ENCODE measurements at places on chromosomes 1 and 21.

DNA sequence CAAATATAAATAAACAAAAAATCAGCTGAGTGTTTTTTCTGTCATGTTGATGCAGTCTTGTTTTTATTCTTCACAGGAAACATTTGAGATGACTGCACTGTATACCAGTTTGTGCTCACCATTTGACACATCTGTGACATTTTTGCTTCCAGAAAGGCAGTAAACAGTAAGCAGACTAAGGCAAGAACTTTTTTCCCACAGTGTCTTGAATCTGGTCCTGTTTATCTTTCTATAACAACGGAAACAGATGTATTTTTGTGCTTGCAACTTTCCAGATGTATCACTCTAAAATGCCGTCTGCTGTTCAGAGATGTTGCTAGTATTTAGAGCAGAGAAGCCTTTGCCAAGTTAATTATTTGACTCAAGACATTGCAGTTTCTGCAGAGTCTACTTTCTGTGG lies 105.5 kb downstream of the ZC3H11B start:
- DNase-seq: no peak

DNA sequence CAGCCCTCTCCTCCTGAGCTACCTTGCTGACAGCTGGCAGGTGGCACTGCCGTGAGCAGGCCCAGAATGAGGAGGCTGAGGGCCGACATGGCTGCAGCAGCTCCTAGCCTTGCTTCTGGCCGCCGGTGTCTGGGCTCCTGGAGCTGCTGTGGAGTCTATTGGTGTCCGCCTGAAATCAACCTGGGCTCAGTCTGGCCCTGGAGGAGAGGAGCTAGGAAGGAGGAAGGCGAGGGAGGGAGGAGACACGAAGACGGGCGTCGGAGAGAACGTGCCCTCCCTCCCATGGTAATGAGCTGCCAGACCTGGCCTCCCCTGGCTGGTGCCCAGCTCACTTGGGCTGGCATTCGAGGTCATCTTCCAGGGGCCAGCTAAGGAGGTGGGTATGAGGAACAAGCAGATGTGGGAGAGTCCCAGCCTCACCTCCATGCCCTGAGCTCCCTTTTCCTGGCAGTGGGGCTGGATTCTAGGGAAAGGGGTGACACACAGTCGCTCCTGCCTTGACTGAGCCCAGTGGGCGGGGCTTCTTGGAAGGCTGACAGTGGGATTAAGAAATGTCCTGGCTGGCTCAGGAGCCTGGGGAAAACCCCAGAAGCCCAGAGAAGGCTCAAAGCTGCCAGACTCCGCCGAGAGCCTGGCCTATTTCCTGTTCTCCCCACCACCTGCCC lies at the start of gene PDZK1IP1:
Gene PDZK1IP1, minus strand, starts transcription at position 193 of the 665 bp plus-strand sequence. Its CDS starts 104 bp downstream, at position 89.
- DNase-seq: no peak

DNA sequence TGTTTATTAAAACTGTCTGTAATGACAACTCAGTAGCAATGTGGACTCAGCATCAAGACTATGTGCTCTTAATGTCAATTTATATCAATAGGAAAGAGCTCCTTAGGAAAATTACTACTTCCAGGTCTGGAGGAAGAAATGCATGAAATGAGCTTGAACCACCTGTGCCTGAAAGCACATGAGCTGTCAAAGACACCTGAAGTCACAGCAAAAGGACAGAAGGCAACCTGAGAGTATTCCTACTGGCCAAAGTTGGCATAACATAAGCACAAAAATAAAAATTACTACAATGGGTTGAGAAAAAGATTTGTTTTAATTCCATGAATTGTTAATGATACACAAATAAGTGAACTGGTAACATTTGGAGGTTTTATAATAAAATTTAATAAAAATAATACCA lies 13.4 kb upstream of the KRTAP7-1 start:
- no peak for DNase-seq

DNA sequence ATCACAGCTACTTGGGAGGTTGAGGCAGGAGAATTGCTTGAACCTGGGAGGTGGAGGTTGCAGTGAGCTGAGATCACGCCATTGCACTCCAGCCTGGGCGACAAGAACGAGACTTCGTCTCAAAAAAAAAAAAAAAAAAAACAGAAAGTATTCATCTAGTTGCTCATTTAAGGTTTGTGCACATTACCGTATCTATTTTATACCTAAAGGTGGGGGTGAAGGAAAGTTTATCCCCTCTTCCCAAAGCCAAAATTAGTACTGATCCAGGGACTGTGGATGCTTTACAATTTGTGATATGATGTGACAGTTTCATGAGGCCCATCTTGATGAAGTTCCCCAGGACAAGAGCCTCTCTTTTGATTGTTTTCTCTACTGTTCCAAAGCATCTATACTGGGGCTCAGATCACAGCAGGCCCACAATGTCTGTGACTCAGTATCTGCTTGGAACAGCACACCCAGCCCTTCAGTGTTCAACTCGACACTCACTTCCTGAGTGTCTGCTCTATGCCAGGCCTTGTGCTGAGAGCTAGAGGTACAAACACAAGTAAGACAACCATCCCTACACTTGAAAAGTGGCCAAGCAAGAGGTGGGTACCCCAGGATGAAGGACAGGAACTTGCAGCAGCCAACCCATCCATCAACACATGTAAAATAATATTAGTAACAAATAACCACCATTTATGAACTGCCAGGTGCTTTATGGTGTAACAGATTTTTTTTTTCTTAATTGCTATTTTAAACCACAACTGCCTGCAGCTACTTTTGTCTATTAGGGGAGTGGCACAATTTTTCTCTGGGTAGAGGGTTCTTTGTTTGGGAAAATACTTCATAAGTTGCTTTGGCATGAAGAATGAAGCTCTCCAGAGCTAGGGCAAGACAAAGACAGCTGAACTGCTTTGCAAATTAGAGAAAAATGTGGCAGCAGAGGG lies 29.0 kb upstream of the KHDRBS1 start:
- DNase-seq: no peak

DNA sequence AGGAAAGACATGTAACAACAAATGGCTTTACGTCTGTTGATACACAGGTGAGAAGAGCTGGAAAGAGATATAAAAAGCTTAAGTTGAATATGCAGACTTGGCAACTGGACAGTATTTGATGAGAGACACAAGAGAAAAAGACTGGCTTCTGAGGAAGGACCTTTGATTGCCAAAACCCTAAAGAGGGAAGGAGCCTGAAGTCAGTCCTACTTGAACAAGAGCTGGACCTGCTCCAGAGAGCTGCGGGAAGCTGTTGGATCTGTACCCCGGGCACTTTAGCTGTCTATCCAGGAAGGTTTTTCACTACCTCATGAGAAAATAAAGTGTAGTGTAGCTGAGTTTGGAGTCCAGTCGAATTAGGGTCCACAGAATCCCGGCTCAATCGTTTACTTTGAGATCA lies 25.3 kb upstream of the LRRC8B start:
- DNase-seq: no peak

GRCh38 chr1:1597275-1597930 lies 2.5 kb downstream of the FNDC10 start:
- DNase-seq: no peak

DNA sequence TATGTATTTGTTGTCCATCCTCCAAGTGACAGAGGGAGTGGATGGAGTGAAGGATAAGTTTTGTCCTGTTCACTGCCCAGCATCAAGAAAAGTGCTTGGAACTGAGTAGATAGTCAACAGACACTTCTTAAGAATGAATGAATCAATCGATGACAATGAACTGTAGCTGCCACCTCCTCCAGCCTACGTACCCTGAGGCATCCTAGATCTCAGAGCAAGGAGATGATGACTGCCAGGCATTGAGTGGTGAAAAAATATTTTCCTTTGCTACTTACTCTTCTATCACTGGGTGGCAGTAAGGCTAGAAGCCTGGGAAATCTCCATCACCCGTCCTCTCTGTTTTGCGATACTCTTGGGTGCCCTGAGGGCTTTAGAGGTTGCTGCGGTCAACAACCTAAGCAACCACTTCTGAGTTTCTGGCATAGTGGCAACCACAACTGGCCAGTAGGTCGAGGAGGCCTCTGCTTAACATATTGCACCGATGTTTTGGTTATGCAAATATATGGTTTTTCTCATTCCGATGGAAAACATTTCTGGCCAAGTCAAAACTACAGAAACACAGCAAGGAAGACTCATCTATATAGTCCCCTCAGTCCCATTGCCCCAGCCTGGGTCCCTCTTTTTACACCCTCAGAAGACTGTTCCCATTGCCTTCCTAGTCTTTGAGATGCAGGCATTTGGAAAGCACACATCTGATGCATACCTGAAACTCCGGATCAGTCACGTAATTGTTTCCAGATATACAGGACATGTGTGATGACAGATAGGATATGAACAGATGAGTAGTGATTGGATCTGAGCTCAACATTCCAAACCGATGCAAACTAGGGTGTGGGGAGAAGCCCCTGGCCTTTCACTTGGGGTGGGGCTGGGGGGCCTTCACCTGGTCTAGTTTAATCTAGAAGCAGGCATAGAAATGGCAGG lies 136.8 kb downstream of the RUNX1 start:
- no peak for DNase-seq

DNA sequence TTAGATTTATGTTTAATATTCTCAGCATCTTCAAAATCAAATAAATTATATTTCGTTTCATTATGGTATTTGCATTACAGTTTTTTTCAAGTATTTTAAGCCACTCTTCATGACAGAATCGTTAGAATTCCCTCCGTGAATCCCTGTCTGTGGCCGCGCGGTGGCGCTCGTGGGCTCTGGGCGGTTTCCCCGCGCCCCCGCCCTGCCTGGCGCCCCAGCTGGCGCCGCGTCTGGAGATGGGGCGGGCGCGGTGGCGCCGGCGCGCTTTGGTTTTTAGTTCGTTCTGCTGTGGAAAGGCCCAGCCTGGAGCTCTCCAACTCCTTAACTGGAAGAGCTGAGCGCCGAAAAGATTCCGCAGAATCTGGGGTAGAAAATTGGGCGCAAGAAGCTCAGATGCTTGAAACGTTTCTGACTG lies 25.7 kb downstream of the PRMT2 start:
- DNase-seq: peak; percentile 37

- no peak for DNase-seq
Observed at GRCh38 chr1:153364766-153365666, 7.4 kb downstream of the S100A9 start.

DNA sequence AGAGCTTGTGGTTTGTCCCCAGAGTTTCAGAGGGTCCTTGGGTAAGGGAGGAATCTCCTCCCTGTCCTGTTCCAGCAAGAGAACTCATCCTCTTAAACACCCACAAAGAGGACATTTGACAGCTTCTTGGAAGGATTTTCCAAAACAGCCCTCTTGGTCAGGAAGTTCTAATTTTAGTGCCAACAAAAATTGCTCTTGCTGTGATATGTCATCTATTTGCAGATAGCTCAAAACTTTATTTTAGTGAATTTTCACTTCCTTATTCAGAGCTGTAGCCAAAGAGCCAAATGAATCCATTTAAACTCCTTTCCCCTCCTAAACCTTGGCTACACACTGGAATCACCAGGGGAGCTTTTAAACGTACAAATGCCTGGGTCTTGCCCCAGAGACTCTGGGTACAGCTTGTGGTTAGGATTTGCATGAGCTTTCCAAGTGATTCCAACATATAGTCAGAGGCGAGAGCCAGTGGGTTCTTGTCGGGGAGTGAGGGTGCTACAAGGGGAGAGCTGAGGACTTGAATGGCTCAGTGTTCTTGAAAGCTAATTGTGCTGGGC lies 11.8 kb upstream of the RASSF5 start:
- DNase-seq: no peak

DNA sequence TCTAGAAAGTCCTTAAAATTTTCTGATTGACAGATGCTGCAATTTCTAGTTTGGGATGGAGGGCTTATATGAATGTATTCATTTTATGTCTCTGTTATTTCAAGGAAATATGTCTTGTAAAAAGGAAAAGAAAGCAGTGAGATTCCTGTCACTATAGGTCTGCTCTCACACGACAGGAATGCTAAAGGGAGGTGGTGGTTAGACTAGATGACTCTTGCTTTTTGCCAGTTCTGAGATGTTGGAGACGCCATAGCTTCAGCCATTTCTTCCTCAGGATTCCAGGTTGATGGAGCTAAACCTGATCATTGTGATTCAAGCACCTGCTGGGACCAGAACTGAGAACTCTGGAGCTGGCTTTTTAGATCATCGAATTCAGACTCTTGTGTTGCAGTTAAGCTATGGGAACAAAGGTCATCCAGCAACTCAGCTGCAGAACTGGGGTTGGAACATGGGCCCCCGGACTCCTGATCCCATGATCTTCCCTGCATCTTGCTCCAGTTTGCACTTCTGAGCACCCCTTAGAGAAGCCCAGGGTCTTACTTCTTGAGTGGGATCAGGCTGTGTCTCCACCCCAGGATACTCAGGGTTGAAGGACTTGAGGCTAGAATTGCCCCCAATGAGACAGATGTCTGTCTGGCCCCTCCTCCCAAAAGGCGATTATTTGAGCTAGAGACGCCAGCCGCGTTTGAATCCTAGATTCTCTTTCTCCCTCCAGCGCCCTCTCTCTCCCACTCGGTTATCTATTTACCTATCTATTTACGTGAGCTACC lies 46.7 kb upstream of the FOXO6 start:
- DNase-seq: no peak

DNA sequence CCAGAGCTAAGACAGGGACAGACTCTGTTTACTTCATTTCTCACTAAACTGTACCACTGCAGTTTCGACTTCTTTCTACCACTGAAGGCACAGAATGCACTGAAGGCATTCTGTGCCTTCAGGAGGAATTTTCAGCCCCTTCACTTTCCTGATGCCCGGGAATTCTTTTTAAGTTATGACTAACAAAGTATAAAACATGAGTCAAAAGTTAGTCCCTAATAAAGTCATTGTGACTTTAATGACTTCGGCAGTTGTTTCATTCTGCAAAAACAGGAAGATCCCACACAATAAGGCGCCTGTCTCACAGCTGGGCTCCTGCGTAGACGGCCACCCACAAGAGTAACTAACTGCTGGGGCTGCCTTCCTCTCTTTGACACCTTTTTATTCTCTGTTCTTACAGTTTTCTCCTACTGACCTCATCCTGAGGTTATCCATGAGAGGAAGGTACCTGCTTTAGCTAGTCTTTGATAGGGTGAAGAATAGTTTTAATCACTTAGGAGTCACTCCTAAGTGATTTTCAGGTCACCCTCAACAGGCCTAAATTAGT lies 183.9 kb upstream of the SGIP1 start:
- DNase-seq: peak; percentile 76

DNA sequence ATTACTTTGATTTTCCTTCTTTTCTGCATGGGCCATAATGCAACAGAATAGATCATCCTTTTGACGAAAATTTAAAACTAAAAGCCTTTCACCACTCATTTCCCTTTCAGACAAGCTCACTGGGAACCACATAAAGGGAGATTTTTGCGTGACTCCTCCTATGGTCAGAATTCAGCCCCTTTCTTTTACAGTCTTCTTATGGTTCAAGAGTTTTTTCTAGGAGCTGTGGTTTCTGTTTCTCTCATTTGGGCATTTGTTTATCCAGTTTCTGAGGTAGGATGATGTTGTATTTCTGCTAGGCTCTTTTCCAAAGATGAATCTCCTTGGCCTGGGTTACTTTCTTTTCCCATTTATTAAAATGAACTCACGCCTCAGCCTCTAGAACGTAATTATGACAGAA lies 16.9 kb downstream of the RGS1 start:
- DNase-seq: no peak
